Stimulated activated CD4-positive, alpha-beta T cell treated with anti-CD3 and anti-CD28 coated beads, Interleukin-12 subunit alpha, Interleukin-12 subunit beta, amount 100 ng/mL, for 24 hours (primary cell): ENCODE measurements at places on chromosomes 2 and 18.
A peak's percentile ranks its signal among the peaks of the same experiment; 100 is the strongest.

GRCh38 chr2:233247744-233248143, 3.7 kb upstream of the ATG16L1 start:
- DNase-seq: peak; percentile 40

DNA sequence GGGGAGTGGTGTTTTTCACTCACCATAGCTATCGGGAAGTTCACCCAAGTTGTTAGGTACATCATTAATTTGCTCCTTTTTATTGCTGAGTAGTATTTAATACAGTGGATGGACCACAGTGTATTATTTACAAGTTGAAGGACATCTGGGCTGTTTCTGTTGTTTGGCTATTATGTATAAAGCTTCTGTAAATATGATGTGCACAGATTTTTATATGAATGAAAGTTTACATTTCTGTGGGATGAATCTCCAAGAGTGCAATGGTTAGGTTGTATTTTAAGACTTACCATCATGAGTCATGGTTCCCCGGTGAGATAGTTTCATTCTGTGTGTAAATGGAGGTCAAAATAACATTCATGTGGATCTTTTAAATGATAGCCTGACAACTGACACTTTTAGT, 337.4 kb downstream of the PTPRM start:
- DNase-seq: no peak

DNA sequence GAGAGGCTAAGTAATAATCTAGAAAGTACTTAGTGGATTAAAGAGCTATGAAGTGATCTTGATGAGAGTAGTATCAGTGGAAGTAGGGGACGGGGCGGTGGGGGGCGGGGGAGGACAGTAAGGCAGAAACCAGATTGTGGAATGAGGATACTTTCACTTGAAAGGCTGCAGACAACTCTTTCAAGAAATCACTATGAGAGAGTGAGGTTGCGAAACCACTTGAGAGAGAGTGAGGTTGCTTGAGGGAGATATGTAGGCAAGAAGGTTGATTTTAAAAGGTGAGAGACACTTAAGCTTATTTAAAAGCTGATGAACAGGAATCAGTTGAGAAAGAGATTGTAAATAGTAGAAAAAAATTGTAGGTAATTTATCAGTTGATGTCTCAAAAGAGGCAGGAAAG, 3.8 kb downstream of the ZNF397 start:
- no peak for DNase-seq

- DNase-seq: no peak
Measured at GRCh38 chr2:190685333-190685732, 36.5 kb downstream of the NAB1 start.

DNA sequence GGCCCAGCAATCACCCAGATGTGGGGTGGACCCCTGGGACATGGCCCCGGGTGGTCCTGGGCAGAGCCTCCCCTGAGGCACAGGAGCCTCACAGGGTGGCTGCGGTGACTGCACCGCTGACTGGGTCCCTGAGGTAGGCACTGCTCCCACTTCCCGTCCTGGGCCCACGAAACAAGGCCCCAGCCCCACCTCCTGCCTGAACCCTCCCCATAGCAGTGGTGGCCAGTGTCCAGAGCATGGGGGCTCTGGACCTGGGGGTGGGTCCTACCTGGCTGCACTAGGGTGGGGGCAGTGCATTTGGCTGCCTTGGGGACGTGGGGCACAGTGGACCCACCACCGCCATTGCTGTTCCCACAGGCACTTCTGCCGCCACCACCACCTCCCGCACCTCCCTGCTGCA, 39.4 kb downstream of the TDRD15 start:
- no peak for DNase-seq

GRCh38 chr2:31244101-31244500, 10.1 kb downstream of the EHD3 start:
- DNase-seq: no peak

- no peak for DNase-seq
Measured at GRCh38 chr18:79942786-79943607, 8.5 kb downstream of the SLC66A2 start.
